ENCODE measurements at places on chromosomes 7 and 10. TPM values are rescaled to one million over a fixed set of nuclear protein-coding genes. Genes with fewer than 3 reads are reported as not detected.

GIMAP8 gene
- 22.3 TPM for total RNA-seq

NCF1 gene
- 3.1 TPM for total RNA-seq

PKD2L1 gene
- total RNA-seq: 0.10 TPM

LRRD1 gene
- total RNA-seq: 0.13 TPM

DNA sequence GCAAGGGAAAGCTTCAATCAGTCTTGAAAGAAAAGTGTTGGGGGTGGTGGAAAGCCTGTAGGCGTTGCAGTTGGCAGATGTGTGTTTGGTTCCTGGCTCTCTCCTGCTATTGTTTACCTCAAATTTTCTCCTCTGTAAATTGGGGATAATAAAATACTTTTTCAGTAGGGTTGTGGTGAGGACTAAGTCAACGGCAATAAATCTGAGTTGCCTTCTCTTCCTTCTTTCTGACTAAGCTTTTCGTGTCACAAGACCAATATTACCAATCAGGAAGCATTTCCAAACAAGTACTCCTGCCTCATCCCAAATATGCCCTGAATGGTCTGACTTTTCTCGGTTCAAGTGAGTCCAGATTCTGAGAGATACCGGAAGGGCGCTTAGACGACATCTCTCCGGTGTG, 54.0 kb downstream of the CREB5 start:
- peaks cover 17% of the 10 kb centered on the region for H3K27me3 ChIP-seq
- no peak overlapping the region for H3K27ac ChIP-seq
- H3K36me3 ChIP-seq: no peaks in the 10 kb centered on the region
- no peak overlapping the region for H3K4me3 ChIP-seq

- no peaks in the 10 kb centered on the region for H3K36me3 ChIP-seq
- H3K27me3 ChIP-seq: no peaks in the 10 kb centered on the region
- H3K27ac ChIP-seq: no peak overlapping the region
- DNase-seq: no peak
- peaks cover 13% of the 10 kb centered on the region for H3K4me1 ChIP-seq
Measured at GRCh38 chr7:138890499-138891445, 90.4 kb downstream of the KIAA1549 start.

AGAP6 gene
- total RNA-seq: 16.7 TPM

GRCh38 chr10:88411772-88412349, 171.3 kb downstream of the RNLS start:
- no peak overlapping the region for H3K27ac ChIP-seq
- peaks cover under 1% of the 10 kb centered on the region for H3K36me3 ChIP-seq
- peaks cover 4% of the 10 kb centered on the region for H3K4me1 ChIP-seq
- DNase-seq: no peak
- no peaks in the 10 kb centered on the region for H3K27me3 ChIP-seq

ADARB2 gene
- 0.63 TPM for total RNA-seq

ATOH7 gene
- total RNA-seq: not detected

- H3K4me3 ChIP-seq: no peak overlapping the region
- DNase-seq: no peak
- no peaks in the 10 kb centered on the region for H3K4me1 ChIP-seq
- peaks cover 18% of the 10 kb centered on the region for H3K27me3 ChIP-seq
- H3K27ac ChIP-seq: no peak overlapping the region
Measured at GRCh38 chr10:133616371-133617130, 10.0 kb downstream of the FRG2B start.

UPK3B gene
- total RNA-seq: 0.92 TPM

DNA sequence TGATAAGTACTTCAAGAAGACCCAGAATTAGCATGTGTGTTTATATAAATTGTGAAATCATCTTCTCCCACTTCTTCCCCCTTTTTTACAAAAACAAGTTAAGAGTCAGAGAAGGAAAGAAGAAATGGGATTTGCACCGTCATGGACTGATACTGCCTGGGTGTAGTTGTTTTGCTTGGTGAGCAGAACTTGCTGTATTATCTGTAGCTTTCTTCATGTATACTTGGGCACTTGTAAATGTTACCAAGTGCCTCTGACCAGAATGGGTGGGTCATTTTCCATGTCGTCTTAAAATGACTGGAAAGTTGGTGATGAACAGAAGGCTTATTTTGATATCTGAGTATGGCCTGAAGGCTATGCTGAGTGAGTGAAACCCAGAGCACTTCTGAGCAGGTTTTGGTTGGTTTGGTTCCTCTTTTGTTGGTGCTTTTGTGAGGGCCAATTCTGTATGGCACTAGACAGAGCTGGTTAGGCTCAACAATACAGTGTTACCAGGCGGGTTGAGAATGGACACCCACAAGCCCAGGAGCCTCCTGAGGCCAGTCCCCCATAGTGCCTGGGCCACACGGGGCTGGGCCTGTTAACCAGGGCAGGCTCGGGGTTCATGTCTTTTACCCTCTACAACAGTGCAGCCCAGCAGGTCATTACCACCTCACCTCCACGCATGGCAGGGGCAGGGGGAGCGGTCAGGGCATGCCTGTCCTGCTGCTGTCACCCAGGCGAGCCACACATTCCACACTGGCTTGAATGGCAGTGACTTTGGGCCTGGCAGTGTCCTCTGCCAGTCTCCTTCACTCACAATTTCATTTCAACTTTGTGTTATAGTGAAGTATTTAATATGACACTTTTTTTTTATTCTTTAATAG, 115.1 kb downstream of the CCNY start:
- H3K36me3 ChIP-seq: peaks cover 9% of the 10 kb centered on the region
- peaks cover 76% of the 10 kb centered on the region for H3K4me1 ChIP-seq
- no peak for DNase-seq
- H3K27me3 ChIP-seq: no peaks in the 10 kb centered on the region
- no peak overlapping the region for H3K27ac ChIP-seq
- no peak overlapping the region for H3K4me3 ChIP-seq

GRCh38 chr10:31288001-31288400, 31.0 kb upstream of the ZEB1 start:
- no peak for DNase-seq
- H3K4me3 ChIP-seq: no peak overlapping the region
- no peaks in the 10 kb centered on the region for H3K36me3 ChIP-seq
- no peak overlapping the region for H3K27ac ChIP-seq
- H3K4me1 ChIP-seq: peaks cover 2% of the 10 kb centered on the region

DNA sequence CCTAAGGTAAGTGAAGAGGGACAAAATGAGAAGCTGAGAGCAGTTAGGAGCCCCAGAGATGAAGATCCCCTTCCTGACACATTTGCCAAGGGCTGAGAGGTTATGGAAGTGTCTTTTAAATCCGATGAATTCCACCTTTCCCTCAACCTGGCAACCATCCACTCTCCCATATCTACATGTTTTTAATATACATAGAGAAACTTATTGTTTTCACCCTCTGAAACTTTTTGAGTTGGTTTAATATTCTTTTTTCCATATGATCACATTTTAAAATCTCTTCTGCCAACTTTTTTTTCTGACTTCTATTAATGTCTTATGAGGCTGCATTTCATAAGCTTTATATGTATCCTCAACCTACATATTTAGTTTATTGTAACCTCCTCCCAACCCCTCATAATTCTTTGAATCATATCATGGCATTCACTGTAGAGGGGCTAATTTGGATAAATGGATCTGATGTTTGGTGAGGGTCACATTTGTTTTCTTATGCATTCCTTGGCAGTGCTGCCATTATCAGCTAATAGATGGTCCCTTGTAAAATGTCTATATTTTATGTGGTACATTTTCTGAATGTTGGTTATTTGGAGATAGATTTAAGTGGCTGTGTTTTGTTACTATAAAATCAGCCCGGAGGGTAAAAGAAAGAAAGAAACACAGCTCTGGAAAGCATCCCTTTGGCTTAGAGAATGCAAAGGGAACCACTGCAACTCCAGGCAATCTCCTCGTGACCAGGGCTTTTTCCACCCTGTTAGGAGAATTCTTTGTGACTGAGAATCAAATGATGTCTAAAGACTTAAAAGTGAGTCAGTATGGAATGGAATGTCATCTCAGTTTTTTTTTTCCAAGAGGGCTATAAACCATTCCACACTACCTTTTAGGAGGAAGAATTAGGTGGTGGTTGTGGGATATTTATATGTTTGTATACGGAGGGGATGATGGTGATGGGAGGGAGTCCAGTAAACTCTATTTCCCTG, 334.4 kb downstream of the SUGCT start:
- no peak for DNase-seq
- H3K36me3 ChIP-seq: no peaks in the 10 kb centered on the region
- H3K4me1 ChIP-seq: peaks cover 2% of the 10 kb centered on the region
- no peak overlapping the region for H3K27ac ChIP-seq

GRCh38 chr10:4227586-4227985, 442.6 kb upstream of the KLF6 start:
- peaks cover 13% of the 10 kb centered on the region for H3K27me3 ChIP-seq
- H3K4me3 ChIP-seq: no peak overlapping the region
- no peak overlapping the region for H3K27ac ChIP-seq

- peaks cover 33% of the 10 kb centered on the region for H3K36me3 ChIP-seq
- H3K4me3 ChIP-seq: peak overlapping the region; percentile 94
Measured at GRCh38 chr7:26293569-26294308, 2.1 kb downstream of the SNX10 start.

- no peaks in the 10 kb centered on the region for H3K27me3 ChIP-seq
- H3K27ac ChIP-seq: no peak overlapping the region
- DNase-seq: no peak
- H3K36me3 ChIP-seq: peaks cover 2% of the 10 kb centered on the region
- peaks cover 33% of the 10 kb centered on the region for H3K4me1 ChIP-seq
Measured at GRCh38 chr7:36763132-36763816, 39.0 kb upstream of the AOAH start.

MRLN gene
- not detected for total RNA-seq

- no peak overlapping the region for H3K27ac ChIP-seq
- no peaks in the 10 kb centered on the region for H3K36me3 ChIP-seq
- H3K4me3 ChIP-seq: no peak overlapping the region
- no peak for DNase-seq
- no peaks in the 10 kb centered on the region for H3K4me1 ChIP-seq
- H3K27me3 ChIP-seq: peaks cover 2% of the 10 kb centered on the region
Measured at GRCh38 chr10:128871671-128872231, 595.3 kb upstream of the MGMT start.

GRCh38 chr7:128821724-128822123, 8.5 kb upstream of the FLNC start:
- no peak overlapping the region for H3K27ac ChIP-seq
- no peaks in the 10 kb centered on the region for H3K27me3 ChIP-seq
- peaks cover 4% of the 10 kb centered on the region for H3K4me1 ChIP-seq
- DNase-seq: no peak
- no peak overlapping the region for H3K4me3 ChIP-seq

SH2D4B gene
- total RNA-seq: 0.21 TPM

GRCh38 chr10:50438049-50438936, 185.5 kb downstream of the SGMS1 start:
- H3K4me3 ChIP-seq: no peak overlapping the region
- peaks cover 16% of the 10 kb centered on the region for H3K36me3 ChIP-seq
- H3K4me1 ChIP-seq: peaks cover 35% of the 10 kb centered on the region
- no peaks in the 10 kb centered on the region for H3K27me3 ChIP-seq
- DNase-seq: no peak

GRCh38 chr10:31197886-31198285, 121.1 kb upstream of the ZEB1 start:
- H3K27ac ChIP-seq: no peak overlapping the region
- no peaks in the 10 kb centered on the region for H3K36me3 ChIP-seq
- no peaks in the 10 kb centered on the region for H3K4me1 ChIP-seq
- H3K27me3 ChIP-seq: no peaks in the 10 kb centered on the region
- DNase-seq: no peak

EN2 gene
- not detected for total RNA-seq

MMRN2 gene
- not detected for total RNA-seq

DNA sequence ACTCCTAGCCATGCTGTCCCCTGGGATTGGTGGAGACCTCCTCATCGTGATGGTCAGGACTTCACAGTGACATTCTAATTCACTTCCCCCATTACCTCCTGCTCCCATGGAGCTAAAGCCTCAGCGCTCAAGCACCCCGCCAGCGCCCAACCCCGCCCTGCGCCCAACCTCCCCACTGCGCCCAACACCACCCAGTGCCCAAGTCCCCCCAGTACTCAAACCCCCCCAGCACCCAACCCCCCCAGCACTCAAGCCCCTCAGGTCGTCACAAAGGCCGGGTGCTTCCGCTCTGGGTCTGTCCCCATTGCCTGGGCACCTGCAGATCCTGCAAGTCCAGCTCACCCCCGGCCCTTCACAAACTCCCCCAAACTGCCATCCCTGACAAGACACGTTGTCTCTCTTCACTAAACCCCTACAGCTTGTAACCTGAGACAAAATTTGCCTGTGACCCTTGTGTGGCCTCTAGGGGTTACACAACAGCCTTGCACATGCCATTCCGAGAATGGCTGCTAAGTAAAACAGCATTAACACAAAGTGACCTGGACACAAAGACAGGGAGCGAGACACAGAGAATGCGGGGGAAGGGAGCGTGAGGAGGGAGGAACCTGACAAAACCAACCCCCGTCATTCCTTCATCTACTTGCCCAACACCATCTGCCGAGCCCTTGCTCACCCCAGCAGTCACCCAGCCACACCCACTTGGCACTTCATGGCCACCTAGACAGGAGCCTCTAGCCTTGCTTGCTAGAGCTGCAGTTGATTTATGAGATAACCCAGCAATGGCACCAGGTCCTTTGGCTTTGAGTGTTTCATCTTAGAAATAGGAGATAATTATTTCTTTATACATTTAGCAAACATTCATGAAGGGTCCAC, 107.8 kb downstream of the ADARB2 start:
- no peak overlapping the region for H3K27ac ChIP-seq
- DNase-seq: no peak
- H3K27me3 ChIP-seq: no peaks in the 10 kb centered on the region
- H3K36me3 ChIP-seq: no peaks in the 10 kb centered on the region
- no peak overlapping the region for H3K4me3 ChIP-seq

GRCh38 chr10:79127151-79127961, 58.6 kb downstream of the ZMIZ1 start:
- H3K27ac ChIP-seq: no peak overlapping the region
- DNase-seq: no peak
- no peaks in the 10 kb centered on the region for H3K36me3 ChIP-seq
- H3K4me1 ChIP-seq: peaks cover 15% of the 10 kb centered on the region

DNA sequence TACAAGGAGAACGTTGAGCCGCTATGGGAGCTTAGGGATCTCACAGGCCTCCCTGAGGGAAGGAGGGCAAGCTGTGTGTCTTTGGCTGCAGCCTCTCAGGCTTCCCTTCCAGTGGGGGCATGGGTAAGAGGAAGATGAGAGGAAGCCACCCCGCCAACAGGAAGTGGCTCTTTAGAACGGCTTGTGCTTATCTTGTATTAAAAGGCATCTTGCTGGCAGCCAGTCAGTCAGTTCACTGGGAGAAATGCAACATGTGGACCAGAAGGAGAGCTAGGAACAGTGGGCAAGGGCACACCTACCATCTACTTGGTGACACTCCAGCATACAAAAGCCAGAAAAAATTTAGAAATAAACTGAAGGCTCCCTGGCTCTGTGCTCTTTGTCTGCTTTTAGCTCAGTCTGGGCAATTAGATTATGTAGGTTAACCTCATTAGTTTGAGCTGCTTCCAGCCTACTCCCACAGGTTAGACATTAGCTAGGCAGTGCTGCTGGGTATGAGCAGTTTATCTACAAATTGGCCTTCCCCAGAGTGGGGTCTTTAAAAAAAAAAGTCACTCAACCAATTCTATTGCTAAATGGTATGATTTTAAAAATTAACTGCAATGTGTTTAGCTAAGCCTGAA, 595.9 kb downstream of the KCNMA1 start:
- DNase-seq: peak; percentile 62
- H3K27ac ChIP-seq: peak overlapping the region; percentile 69
- H3K27me3 ChIP-seq: peaks cover 10% of the 10 kb centered on the region
- peak overlapping the region; percentile 12 for H3K4me3 ChIP-seq

DNA2 gene
- total RNA-seq: 52.6 TPM

GRCh38 chr7:96676919-96677318, 32.7 kb downstream of the SEM1 start:
- H3K4me3 ChIP-seq: no peak overlapping the region
- H3K36me3 ChIP-seq: peaks cover 10% of the 10 kb centered on the region
- no peak overlapping the region for H3K27ac ChIP-seq
- no peaks in the 10 kb centered on the region for H3K4me1 ChIP-seq
- no peak for DNase-seq
- no peaks in the 10 kb centered on the region for H3K27me3 ChIP-seq

STEAP2 gene
- not detected for total RNA-seq

ASZ1 gene
- not detected for total RNA-seq

ZNF485 gene
- 4.8 TPM for total RNA-seq

TMEM225B gene
- 1.4 TPM for total RNA-seq
